ENCODE measurements at places on chromosomes 12 and 14.

DNA sequence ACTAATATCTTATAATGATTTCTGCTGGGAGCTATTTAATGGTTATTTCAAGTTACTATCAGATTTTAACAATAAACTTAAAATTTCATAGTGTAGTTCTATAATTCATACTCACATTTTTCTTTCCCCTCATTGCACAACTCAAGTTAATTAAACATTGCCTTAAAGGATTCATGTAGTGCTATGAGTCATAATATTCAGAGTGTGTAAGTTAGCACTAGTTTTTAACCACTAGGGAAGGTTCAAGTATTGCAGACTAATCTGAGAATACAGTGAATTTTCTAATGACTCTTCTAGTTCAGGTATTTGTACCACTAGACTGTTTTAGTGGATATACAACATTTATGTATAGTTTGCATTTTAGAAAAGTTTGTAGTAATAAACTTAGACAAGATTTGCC is 49.9 kb downstream of the FOXA1 start:
- no peak for DNase-seq

DNA sequence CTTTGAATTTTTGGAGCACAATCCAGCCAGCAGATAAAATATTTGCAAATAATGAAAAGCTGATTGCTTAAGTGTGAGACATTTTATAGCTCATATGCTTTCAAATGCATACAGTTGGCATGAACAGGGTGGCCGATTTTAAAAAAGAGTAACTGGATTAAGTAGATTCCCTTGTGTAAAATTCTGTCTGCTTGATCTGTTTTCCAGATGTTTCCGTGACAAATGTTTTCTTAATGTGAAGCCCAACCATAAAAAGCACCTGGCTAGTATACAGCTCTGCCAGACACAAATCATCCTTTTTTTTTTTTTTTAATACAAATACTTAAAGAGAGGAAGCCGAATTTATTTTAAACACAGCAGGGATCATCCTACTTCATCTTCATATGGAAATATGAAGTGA is 440.7 kb downstream of the CCER1 start:
- DNase-seq: no peak

GRCh38 chr12:19801941-19802340 is 362.6 kb downstream of the AEBP2 start:
- no peak for DNase-seq

GRCh38 chr12:120438495-120439198 is 734 bp downstream of the COX6A1 start:
- no peak for DNase-seq

DNA sequence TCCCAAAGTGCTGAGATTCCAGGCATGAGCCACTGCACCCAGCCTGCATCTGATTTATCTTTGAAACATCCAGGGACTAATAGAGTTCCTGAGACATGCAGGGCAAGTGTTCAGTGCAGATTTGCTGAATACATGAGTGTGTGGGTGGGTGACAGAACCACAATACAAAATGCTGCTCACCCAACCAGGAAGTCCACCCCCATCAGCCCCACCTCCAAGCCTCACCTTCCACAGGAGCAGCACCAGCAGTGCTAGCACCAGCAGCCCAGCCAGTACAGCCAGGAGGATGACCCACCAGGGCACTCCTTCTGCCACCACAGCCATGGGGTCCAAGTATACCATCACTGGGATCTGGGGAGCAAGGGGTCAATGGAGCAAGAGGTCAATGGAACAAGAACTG is 20.0 kb downstream of the ITGA7 start:
- DNase-seq: no peak

DNA sequence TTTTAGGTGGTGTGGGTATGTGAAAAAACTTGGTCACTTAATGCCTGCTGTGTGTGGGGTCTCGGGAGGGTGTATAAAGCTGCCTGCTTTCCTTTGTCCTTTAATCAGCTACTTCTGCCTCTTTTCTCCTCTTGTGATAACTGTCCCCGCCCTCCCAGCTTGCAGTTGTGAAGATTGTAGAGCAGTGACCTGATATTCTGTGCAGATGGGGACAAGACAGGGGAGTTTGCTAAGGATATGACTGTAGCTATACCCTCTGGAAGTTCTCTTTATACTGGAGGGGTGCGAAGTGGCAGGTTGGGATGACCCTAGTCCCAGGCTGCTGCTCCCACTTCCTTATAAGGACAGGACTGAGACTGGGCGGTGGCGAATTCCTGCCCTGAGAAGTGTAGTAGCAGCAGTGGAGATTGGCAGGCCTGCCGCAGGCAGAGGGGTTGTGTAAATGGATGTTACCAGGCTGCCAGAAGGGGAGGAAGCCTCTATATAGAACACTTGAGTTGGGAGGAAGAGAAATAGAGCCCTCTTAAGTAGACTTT is 835 bp downstream of the MYL6 start:
- no peak for DNase-seq

- DNase-seq: no peak
These were observed 469 bp upstream of the LRFN5 start for GRCh38 chr14:41606282-41606531.

GRCh38 chr12:65277994-65278575 is 398 bp upstream of the MSRB3 start:
- no peak for DNase-seq

- no peak for DNase-seq
These were observed 244.4 kb downstream of the DAD1 start for GRCh38 chr14:22344673-22345072.

- no peak for DNase-seq
These were observed 22.8 kb upstream of the PYGL start for GRCh38 chr14:50967103-50967502.

GRCh38 chr14:75885829-75886228 is 96.0 kb downstream of the TGFB3 start:
- DNase-seq: no peak

- DNase-seq: no peak
These were observed 327.5 kb upstream of the RTL1 start for GRCh38 chr14:101230851-101231550.

DNA sequence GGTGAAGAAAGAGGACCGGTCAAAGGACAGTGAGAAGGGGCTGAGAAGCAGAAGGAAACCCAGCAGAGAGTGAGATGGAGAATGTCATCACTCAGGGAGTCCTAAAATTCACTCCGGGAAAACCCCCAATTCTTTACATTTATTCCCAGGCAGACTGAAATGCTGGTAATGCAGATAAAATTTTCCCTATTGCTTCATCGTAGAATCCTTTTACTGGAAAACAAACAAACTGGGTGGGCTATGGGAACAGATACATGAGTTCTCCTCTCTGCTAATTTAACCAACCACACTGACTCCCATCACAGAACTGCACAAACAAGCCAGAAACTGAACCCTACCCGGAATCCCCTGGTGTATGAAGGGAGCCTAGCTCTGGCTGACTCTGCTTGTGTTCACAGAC is 20.9 kb downstream of the HEBP1 start:
- DNase-seq: no peak

DNA sequence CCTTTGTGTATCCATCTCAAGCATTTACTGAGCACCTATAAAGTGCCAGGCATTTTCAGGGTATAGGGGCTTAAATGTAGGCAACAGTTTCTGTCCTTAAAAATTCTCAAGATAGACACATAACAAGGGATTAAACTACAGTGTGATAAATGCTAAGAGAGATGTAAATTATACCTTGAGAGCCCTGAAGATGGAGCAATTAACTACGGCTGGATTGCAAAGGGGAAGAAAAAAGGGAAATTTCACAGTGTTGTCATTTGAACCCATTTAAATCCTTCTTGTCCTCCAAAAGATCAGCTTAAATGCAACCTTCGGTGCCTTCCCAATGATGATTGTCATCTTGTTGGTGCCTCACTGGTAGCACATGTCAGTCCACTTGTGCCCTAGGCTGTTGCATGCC is 11.5 kb upstream of the IL26 start:
- no peak for DNase-seq

GRCh38 chr12:66633676-66634075 is 45.2 kb downstream of the GRIP1 start:
- no peak for DNase-seq

- no peak for DNase-seq
These were observed 43.5 kb downstream of the TMX1 start for GRCh38 chr14:51283402-51284085.

GRCh38 chr12:91413581-91414546 is 231.2 kb upstream of the DCN start:
- no peak for DNase-seq

DNA sequence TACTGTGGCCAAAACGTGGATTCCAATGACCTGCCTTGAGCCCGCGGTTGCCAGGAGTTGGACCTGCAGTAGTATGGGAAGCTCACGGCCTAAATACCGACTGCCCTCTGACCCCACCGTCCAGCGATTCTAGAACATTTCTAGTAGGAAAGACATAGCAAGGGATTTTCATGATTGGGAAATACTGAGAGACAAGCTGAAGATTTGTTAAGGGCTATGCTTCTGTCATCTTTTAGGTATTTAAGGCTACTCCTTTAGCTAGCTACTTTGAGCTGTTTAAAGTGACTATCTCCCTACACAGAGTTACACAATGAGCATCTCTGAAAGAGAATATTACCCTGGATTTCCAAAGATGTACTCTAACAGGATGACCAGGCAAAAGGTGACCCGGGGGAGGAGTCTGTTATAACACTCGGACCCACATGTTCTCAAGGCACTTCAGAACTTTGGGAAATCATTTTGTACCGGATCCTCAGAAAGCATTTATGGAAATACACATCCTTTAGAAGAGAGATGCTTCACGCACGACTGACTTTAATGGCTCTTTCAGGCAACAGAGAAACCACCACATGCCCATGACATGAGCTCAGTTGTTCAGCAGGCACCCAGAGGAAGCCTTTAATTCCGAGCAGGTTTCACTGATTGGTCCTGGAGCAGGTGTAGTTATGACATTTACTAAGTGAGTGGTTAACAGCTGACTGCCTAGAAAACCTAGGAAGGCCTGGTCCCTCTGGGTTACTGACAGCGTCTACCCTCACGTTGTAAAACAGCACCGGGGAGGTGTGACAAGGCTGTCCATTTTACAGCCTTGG is 4.2 kb downstream of the BAG5 start:
- DNase-seq: no peak

GRCh38 chr14:37369425-37369824 is 171.7 kb downstream of the MIPOL1 start:
- no peak for DNase-seq

GRCh38 chr12:106179086-106179485 is 40.3 kb upstream of the NUAK1 start:
- DNase-seq: no peak

GRCh38 chr14:70909733-70910614 is 2.7 kb downstream of the PCNX1 start:
- no peak for DNase-seq

DNA sequence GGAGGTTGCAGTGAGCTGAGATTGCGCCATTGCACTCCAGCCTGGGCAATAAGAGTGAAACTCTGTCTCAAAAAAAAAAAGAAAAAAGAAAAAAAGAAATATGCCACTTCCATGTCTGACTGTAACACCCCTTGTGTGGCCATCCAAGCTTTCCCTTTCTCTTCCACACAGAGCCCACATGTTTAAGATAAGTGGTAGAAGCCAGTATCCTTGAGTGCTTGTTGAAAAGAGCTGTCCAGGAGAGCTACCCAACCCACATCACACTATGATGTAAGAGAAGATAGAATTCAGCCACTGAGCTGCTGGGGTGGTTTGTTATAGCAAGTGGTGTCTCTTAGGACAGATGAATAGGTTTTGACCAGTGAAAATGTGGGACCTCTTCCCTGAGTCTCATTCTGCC is 82.1 kb downstream of the ZNF664 start:
- DNase-seq: no peak

DNA sequence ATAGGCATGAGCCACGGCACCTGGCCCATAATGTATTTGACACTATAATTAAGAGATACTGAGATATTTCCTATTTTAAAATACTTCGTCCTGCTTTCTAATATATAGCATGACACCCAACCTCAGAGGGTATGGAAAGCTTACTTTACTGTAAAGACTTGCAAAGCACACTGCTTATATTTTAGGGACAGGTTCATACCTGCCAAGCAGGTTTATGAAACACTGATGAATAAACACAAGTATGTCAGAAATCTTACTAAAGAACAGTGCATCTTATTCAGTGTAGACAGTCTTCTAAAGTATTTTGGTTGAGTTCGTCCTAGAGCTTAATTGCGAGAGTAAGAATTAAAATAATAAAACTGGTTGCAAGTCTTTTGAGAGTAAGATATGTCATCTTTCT is 65.4 kb downstream of the PPFIBP1 start:
- DNase-seq: no peak

DNA sequence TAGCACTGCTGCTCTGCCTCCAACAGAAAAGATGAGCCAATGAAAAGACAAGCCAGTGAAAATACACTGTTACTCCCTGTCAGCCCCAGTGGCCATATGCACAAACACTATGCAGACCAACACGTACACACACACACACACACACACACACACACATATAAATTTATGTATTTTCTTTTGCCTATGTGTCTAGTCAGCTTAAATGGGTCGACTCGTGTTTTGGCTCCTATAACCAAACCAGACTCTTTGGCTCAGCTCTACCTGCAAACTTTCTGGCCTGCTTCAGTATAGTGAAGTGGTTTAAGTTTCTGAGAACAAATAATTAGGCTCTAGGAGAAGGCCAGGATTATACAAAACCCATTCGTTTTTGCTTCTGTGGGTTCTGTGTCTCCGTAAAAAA is 30.3 kb upstream of the PMCH start:
- DNase-seq: no peak

- DNase-seq: no peak
These were observed 43.6 kb downstream of the KIF26A start for GRCh38 chr14:104181761-104182530.

- no peak for DNase-seq
These were observed 93.4 kb downstream of the CAND1 start for GRCh38 chr12:67362526-67362925.

DNA sequence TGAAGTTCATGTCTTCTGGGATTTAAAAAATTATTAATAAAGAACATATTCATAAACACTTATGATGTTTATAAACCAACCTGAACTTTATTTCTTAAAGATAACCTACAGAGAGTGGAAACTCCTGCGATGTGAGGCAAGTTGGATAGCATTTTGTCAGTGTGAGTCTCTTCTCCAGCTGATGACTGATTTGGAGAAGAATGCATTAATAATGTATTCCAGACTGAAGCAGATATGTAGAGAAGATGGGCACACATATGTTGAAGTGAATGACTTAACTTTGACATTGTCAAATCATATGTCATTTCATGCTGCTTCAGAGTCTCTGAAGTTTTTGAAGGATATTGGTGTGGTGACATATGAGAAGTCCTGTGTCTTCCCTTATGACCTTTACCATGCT is 7.3 kb downstream of the HELB start:
- no peak for DNase-seq

GRCh38 chr12:118164798-118165486 is 29.0 kb downstream of the PEBP1 start:
- DNase-seq: no peak

DNA sequence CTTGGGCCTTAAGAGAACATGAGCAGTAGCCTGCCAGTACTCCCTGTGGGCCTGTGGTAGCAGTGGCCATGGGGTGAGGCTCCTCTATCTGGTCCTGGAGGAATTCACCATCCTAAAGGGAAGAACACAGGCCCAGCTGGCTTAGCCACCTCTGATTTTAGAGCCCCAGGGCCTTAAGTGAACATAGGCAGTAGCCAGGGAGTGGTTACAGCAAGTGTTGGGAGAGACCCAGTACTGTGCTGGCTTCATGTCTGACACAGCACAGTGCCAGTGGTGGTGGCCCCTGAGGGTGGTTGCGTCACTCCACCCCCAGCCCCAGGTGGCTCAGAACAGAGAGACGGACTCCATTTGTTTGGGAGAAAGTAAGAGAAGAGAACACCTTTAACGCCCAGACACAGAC is 105.1 kb downstream of the TXNDC16 start:
- DNase-seq: no peak

- DNase-seq: peak; percentile 55
These were observed 58.8 kb downstream of the PPP2R5C start for GRCh38 chr14:101820283-101820798.

Data from stimulated activated naive CD4-positive, alpha-beta T cell (primary cell).